Central memory CD4-positive, alpha-beta T cell (primary cell): ENCODE measurements at places on chromosomes 3 and 15.

- DNase-seq: no peak
These were observed 83.0 kb downstream of the NPTN start for GRCh38 chr15:73550190-73550589.

DNA sequence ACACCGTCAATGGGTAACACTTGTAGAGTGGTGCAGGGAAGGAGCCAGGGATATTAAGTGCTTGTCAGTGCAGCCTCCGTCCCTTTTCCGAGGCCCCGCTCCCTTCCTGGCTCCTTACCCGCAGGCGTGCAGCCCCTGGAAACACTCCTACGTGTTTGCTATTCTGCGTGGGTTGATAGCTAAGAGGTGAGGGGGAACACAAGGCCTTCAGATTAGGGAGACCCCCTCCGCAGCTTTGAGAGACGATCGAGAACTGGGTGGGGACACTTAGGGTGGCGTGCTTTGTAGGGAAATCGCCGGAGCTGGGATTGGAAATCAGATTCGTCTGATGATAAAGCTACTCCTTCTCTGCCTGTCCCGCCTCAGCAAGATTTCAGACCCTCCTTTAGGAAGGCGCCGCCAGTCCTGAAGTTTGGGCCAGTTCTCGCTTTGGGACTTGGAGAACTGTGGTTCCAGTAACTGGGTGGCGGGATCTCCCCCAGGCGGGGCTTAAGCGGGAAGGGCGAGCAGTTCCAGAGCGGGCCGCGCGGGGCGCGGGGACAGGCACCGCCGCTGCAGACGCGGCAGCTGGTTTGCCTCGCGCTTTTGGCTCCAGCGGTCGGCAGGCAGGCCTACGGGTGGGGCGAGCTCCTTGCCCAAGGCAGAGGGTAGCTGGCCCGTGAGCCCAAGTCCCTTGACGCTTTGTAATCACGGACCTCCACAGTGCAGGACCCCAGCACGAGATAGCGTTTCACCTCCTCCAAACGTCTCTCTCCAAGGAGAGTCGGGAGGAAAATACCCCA, 8.0 kb upstream of the FAM107A start:
- DNase-seq: peak; percentile 12

- no peak for DNase-seq
These were observed 44.4 kb downstream of the FAM174B start for GRCh38 chr15:92611150-92611549.

GRCh38 chr15:92845126-92845508, 55.0 kb upstream of the CHD2 start:
- DNase-seq: peak; percentile 57

GRCh38 chr15:39699516-39700374, 82.9 kb downstream of the FSIP1 start:
- DNase-seq: no peak

GRCh38 chr3:159751146-159751545, 237.5 kb upstream of the IL12A start:
- no peak for DNase-seq

GRCh38 chr3:136022529-136023263, 57.2 kb downstream of the PPP2R3A start:
- no peak for DNase-seq

DNA sequence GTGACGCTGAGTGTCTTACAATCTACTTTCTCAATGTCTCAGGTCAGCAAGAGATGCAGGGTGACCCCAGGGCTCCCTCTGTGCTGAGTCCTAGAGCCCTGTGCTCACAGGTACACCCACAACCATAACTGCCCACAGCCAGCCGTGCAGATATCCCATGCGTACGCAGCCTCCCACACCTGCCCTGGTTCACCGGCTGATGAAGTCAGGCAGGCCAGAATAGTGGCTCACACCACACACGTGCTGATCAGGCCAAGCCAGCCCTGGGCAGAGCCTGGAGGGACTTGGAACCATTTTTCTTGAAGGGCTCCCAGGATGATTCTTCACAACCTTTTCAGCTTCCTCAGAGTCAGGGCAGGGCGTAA, 63.6 kb upstream of the RPL32 start:
- no peak for DNase-seq

GRCh38 chr3:117921411-117921810, 1113.2 kb downstream of the IGSF11 start:
- DNase-seq: no peak

GRCh38 chr15:39979606-39980005, 45.7 kb downstream of the EIF2AK4 start:
- no peak for DNase-seq

- no peak for DNase-seq
These were observed 115.9 kb downstream of the EEFSEC start for GRCh38 chr3:128269006-128269775.

DNA sequence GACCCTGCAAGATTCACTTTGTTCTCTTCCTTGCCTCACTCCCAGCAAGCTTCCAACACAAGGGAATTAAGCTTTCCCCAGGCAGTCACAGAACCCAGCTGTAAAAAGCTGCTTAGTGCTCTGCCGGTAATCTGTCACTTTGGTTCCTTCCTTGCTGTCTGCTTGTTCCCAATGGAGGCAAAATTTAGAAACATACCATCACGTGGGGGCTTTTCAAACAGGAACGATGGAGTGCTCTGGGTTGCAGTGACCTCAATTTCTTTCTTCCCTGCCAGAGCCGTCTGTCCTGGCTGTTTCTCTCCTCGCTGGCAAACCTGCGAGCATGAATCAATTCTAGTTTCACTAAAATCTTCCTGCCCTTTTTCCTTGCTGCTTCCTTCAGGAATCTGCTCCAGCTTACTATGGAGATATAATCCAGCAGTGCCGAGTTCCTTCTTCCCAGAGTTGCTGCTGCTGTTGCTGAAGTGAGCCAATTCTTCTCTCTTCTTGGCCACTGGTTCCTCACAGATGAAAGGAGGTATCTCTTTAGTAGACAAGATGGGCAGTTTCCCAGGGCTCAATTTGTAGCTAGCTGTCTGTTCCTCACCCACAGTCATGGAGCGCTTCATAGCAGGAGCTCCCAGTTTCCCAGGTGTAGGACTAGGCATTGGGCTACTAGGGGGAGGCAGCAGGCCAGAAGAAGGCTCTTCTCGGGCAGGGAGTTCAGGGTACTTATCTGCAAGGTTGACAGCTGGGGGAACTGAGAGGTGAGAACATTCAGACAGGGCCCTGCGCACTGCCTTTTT, 88.1 kb downstream of the DHX30 start:
- no peak for DNase-seq

GRCh38 chr3:110542552-110543150, 529.0 kb upstream of the NECTIN3 start:
- DNase-seq: no peak

DNA sequence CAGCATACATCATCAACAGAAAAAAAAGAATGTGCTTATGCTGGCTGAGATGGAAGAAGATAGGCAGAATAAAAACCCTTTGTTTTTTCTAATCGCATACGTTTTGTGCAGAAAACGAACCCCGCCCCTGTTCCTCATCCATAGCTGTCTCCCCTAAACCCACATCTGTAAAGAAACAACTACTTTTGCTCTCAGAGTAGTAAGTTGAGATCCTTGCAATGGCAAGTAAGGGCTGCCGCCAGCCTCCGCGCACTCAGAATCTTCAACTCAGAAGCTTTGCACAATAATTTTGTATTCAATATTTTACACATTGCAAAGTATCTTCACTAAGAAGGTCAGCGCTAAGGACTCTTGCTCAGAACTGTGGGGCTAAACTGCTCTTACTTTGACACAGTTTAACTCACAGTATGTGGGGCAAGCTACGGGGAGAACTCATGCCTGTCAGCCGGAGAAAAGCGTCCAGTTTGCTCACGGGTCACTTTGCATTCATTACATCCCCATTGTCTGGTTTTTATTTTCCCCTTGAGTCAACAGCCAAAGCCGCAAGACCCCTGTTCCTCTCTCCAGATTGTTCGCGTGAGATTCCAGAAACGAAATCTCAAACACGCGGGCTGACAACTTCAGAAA, 1.0 kb downstream of the LYSMD4 start:
- DNase-seq: no peak

DNA sequence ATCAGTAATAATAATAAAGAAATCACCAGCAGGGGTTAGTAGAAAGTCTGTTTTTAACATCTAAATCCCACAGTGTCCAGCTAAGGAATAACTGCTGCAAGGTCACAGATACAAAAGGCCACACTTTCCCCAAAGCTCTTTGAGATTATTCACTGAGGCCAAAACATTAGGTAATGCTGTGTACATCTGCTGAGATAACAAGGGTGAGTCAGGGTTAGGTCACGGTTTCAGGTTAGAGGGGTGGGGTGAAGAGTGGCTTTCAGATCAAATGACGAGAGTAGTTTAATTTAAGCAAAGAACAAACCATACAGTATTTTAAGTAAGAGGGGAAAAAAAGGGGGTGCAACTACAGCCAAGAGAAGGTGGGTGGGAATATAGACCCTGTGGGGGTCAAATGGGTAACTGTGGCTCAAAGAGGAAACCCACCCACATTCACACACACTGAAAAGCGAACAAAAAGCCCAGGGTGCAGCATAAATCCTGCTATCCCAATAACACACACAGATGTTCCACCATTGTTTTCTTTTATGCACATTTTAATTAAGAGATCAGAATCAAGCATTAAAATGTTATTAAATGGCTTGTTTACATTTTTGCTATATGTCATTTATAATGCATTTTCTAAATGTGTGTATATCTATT, 412.9 kb downstream of the TIGIT start:
- DNase-seq: no peak

GRCh38 chr3:88149101-88149508, 654 bp upstream of the C3orf38 start:
- no peak for DNase-seq

DNA sequence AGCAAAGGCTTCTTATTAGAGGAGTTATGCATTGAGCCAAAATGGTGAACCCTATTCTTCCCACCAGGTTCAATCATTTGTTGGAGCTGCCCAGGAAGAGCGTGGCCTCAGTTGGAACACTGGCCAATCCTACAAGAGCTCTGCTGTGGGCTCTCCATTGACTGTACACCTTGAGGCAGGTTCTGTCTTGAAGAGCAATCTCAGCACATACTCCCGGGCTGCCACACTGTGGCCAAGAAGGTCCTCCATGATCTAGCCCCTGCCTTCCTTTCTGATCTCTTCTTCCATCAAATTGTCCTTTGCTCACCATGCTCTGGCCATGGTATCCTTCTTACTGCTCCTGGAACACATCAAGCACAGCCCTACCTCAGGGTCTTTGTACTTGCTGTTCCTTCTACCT, 5.7 kb upstream of the SUMF1 start:
- DNase-seq: no peak

DNA sequence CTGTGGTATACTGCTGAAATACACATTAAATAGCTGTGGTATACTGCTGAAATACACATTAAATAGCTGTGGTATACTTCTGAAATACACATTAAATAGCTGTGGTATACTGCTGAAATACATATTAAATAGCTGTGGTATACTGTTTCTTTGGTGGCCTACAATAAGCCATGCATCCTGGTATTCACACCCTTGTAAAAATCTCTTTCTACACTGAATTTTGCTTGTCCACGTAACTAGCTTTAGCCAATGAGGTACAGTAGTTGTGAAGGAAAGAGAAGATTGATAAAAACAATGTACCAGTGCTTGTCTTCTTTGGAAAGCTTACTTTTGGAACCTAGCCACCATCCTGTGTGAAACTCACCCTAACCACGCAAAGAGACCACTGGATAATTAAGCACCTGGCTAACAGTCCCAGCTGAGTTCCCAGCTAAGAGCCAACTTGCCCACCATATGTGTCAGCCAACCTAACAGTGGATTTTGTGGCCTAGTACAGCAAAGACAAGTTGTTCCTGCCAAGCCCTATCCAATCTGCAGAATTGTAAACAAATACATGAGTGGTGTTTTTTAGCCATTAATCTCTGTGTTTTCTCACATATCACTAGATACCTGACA, 103.4 kb upstream of the MELTF start:
- no peak for DNase-seq

GRCh38 chr3:152729906-152730305, 105.0 kb upstream of the P2RY1 start:
- no peak for DNase-seq

DNA sequence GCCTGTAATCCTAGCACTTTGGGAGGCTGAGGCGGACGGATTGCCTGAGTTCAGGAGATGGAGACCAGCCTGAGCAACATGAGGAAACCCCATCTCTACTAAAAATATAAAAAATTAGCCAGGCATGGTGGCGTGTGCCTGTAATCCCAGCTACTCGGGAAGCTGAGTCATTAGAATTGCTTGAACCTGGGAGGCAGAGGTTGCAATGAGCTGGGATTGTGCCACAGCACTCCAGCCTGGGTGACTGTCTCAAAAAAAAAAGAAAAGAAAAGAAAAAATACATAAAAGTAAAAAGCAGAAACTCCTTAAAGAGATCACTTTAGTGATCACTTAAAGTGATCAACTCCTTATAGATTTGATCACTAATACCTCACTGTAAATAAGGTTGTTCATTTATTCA, 78.0 kb downstream of the GMPS start:
- DNase-seq: no peak

DNA sequence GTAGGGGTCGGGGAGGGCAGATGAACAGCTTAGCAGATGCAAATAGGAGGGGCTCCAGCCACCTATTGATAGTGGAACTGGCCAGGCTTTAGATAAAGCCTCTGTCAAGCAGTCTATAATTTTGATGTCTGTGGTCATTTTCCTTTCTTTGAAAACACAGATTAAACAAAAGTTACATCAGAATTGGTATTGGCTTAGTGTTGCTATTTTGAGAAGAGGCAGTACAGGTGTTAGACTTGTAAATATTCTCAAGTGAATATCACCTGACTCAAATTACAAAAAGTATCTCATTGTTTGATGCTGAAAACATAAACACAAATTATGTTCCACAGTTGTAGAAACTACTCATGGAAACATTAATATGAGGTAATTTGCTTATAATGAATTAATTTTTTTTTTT, 18.1 kb downstream of the GHRL start:
- no peak for DNase-seq

- no peak for DNase-seq
These were observed 171.8 kb upstream of the CDIN1 start for GRCh38 chr15:36407647-36408046.

DNA sequence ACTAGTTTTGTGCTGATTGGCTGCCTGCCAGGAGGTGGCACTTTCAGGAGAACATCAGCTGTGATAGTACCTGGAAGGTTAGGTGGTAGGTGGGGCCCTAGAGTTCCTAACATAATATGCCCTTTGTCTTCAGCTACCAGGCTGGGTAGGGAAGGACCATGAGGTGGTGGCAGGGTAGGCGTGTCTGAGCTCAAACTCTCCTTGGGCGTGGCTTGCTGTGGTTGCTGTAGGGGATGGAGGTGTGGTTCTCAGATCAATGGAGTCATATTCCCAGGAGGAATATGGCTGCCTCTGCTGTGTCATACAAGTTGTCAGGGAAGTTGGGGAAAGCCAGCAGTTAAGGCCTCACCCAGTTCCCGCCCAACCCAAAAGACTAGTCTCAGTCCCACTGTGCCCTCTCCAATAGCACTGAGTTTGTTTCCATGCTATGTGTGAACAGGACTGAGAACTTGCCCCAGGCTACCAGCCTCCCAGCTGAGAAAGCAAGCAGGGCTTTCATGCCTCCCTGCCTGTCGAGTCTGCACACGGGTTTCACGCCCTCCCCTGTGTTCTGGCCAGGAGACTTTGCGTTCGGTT, 107.7 kb downstream of the CHCHD4 start:
- no peak for DNase-seq

- DNase-seq: no peak
These were observed 67.7 kb downstream of the MGLL start for GRCh38 chr3:127754411-127755304.
